ENCODE measurements at places on chromosomes 7 and 10. TPM values are rescaled to one million over a fixed set of nuclear protein-coding genes. Genes with fewer than 3 reads are reported as not detected.

Gene KCP
- total RNA-seq, result 0.23 TPM

Gene RBP3
- total RNA-seq, result not detected

Gene INSYN2A
- total RNA-seq, result not detected

Gene FMC1
- 11.8 TPM for total RNA-seq

Gene CTNNA3
- total RNA-seq, result 0.16 TPM

Gene SPDYE5
- not detected for total RNA-seq

Gene TMEM270
- not detected for total RNA-seq

Gene ATRNL1
- total RNA-seq, result 1.1 TPM

Gene CCL24
- total RNA-seq, result 2.7 TPM

Gene NANOS1
- total RNA-seq, result 2.3 TPM

Measured in suprapubic skin (tissue), 4 donors.